Dermis microvascular lymphatic vessel endothelial cell (primary cell): ENCODE measurements at places on chromosomes 5 and 9. TPM values are rescaled to one million over a fixed set of nuclear protein-coding genes. Genes with fewer than 3 reads are reported as not detected.

Gene NPR3
- 0.13 and 0.38 TPM in 2 replicates for total RNA-seq

Gene TEK
- 147 and 167 TPM in 2 replicates for total RNA-seq

Gene ABCA1
- 9.2 and 9.9 TPM in 2 replicates for total RNA-seq

Gene ACTBL2
- total RNA-seq: not detected in 2 replicates

Gene PLCXD3
- total RNA-seq: 0.38 and 0.64 TPM in 2 replicates

Gene BARHL1
- not detected in 2 replicates for total RNA-seq

Gene FOXD4L5
- total RNA-seq: under 0.01 TPM in 1 of 2 replicates, not detected in the other

Gene SPATA31E1
- not detected in 2 replicates for total RNA-seq

Gene PPP2R2B
- total RNA-seq: not detected in 2 replicates

Gene CHSY3
- total RNA-seq: 3.0 and 3.4 TPM in 2 replicates

Gene MAMDC4
- 0.64 and 1.1 TPM in 2 replicates for total RNA-seq

Gene TPRN
- total RNA-seq: 3.3 and 4.4 TPM in 2 replicates

Gene CDK5RAP2
- total RNA-seq: 18.7 and 19.0 TPM in 2 replicates

Gene MIGA2
- 15.5 and 20.2 TPM in 2 replicates for total RNA-seq

Gene CYLC2
- total RNA-seq: not detected in 2 replicates

Gene BTNL3
- not detected in 2 replicates for total RNA-seq

Gene PCDHA5
- under 0.01 TPM in 2 replicates for total RNA-seq

Gene TDRD7
- 13.6 and 14.9 TPM in 2 replicates for total RNA-seq

Gene PCDHGC5
- 0.26 and 0.51 TPM in 2 replicates for total RNA-seq

Gene CORO2A
- 0.51 TPM in 2 replicates for total RNA-seq

Gene PCDHGA5
- 0.26 and 0.63 TPM in 2 replicates for total RNA-seq

Gene SPATA31D4
- not detected in 2 replicates for total RNA-seq

Gene FRMPD1
- not detected in 2 replicates for total RNA-seq

Gene SVEP1
- total RNA-seq: under 0.01 and 0.13 TPM in 2 replicates

Gene MZB1
- total RNA-seq: 0.13 TPM in 1 of 2 replicates, not detected in the other

Gene CDO1
- total RNA-seq: 1.6 and 3.6 TPM in 2 replicates

Gene LECT2
- total RNA-seq: not detected in 2 replicates

Gene MARCHF11
- not detected in 2 replicates for total RNA-seq

Gene TAF11L14
- total RNA-seq: not detected in 2 replicates

Gene ISOC1
- total RNA-seq: 8.1 and 10.1 TPM in 2 replicates

Gene RETREG1
- not detected in 2 replicates for total RNA-seq

Gene APBB3
- total RNA-seq: 3.3 and 6.6 TPM in 2 replicates

Gene TLX3
- not detected in 2 replicates for total RNA-seq

Gene CARTPT
- not detected in 2 replicates for total RNA-seq

Gene PCDHGB4
- 6.4 and 10.6 TPM in 2 replicates for total RNA-seq

Gene LCN1
- not detected in 2 replicates for total RNA-seq

Gene SLC25A2
- total RNA-seq: under 0.01 and 0.13 TPM in 2 replicates

Gene SLC28A3
- not detected in 2 replicates for total RNA-seq

Gene GNG10
- total RNA-seq: 49.4 and 59.3 TPM in 2 replicates

Gene HAND1
- total RNA-seq: not detected in 2 replicates

Gene FST
- total RNA-seq: 3.2 and 19.6 TPM in 2 replicates

Gene SPINK13
- not detected in 2 replicates for total RNA-seq

Gene TUBB4B
- 127 and 144 TPM in 2 replicates for total RNA-seq

Gene C7
- total RNA-seq: under 0.01 and 0.51 TPM in 2 replicates

Gene MEGF10
- 0.90 and 3.4 TPM in 2 replicates for total RNA-seq

Gene ADAMTS16
- under 0.01 TPM in 1 of 2 replicates, not detected in the other for total RNA-seq

Gene FCN2
- not detected in 2 replicates for total RNA-seq

Gene OBP2B
- total RNA-seq: not detected in 2 replicates

Gene RCL1
- total RNA-seq: 9.1 and 10.6 TPM in 2 replicates

Gene CATSPER3
- total RNA-seq: under 0.01 and 0.13 TPM in 2 replicates

Gene IL7R
- 0.25 and 0.51 TPM in 2 replicates for total RNA-seq

Gene PTPDC1
- 3.6 and 4.7 TPM in 2 replicates for total RNA-seq

Gene SH3TC2
- 27.2 and 35.7 TPM in 2 replicates for total RNA-seq

Gene AMACR
- total RNA-seq: 6.9 and 10.5 TPM in 2 replicates

Gene ATG12
- total RNA-seq: 19.9 and 34.3 TPM in 2 replicates

Gene PCDH12
- total RNA-seq: 22.9 and 29.7 TPM in 2 replicates
